ENCODE measurements at places on chromosomes 2 and 18.

DNA sequence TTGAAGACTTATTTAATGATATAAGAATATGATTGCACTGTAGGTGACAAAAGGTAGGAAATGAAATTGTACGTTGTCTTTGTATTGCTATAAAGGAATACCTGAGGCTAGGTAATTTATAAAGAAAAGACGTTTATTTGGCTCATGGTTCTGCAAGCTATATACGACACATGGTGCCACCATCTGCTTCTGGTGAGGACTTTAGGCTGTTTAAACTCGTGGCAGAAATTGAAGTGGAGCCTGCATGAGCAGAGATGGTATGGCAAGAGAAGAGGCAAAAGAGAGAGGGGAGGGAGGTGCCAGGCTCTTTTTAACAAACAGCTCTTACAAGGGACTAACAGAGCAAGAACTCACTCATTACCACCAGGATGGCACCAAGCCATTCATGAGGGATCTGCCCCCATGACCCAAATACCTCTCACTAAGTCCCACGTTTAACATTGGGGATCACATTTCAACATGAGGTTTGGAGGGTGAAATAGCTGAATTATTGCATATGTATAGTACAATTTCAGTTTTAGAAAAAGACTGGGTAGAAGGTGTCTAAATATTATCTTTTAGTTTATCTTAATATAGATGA is 86.8 kb downstream of the GULP1 start:
- DNase-seq, result no peak

GRCh38 chr2:65061910-65062339 is 5.7 kb downstream of the CEP68 start:
- no peak for DNase-seq

DNA sequence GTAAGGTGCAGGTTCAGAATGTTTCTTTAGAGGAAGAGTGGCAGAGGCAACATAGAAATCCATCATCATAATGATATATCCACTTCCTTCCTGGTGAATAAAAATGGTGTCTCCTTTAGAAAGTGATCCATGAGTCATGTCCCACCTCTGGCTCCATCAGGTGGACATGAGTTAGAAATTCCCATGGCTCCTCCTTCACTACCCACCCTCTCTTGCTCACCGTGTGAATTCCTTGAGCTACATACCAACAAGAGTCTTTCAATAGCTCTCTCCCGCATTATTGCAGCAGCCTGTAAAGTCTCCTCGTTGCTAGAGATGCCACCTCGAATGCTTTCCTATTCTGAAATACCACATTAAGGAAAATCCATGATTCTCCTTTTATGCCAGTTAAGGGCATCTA is 317.6 kb downstream of the LNPK start:
- no peak for DNase-seq

DNA sequence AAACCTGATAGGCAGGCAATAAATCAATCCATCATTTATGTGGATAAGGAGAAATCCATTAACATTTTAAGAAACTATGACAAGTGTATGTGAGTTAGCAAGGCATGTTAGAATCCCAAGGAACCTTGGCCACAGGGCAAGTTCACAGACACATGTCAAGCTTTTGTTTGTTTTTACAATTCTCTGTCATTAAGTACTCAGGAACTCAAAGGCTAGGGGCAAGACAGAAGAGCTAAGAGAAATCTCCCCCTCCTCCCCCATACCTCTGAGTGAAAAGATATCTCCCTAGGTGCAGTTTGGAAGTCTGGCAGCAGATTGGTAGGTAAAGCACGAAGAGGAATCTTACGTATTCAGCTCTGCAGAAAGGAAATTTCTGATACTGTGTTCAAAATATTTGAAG is 348.1 kb downstream of the IRS1 start:
- DNase-seq, result no peak

DNA sequence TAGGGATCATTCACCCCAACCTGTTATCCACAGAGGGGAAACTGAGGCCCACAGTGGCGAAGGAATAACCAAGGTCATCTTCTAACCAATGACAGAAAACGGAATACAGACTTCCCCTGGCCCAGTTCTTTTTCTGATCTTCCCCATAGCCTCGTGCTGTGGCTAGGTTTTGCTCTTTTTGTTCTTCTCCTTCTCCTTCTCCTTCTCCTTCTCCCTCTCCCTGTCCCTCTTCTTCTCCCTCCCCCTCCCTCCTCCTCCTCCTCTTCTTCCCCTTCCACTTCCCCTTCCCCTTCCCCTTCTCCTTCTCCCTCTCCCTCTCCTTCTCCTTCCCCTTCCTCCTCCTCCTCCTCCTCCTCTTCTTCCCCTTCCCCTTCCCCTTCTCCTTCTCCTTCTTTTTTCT is 12.9 kb upstream of the TWIST2 start:
- DNase-seq, result no peak

DNA sequence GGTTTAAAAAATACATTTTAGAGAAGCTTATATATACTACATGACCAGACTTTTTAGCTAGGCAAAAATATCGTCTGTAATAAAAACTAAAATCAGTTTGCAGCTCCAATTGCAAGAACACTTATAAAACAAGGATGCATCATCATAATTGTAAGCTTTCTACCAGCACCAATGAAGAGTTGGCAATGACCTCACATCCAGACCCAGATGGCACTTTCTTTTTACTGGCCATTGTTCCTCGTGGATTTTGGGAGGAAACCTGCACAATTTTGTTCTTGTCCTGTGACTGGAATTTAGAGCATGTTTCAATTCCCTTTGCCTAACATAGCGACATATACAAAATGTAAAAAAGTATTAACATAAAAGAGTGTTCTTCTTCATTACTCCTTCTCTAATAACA is 174.3 kb downstream of the ZNF521 start:
- DNase-seq, result no peak

DNA sequence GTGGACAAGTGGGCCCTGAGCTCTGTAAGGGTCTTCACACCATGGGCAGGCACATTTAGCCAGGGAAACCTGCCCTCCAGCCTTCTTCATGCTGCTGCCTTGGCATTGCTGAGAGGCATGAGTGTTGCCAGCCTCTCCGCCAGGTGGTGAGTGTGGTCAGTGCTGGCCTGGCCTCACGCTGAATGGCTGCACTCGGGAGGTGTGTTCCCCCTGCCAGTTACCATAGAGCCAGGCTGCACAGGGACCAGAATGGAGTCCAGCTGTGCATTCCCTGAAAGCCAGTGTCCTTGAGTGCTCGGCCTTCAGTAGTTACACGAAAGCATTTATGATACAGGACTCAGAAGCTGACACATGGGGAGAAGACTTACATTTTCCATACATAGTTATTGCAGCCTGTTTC is 139.7 kb downstream of the ATP9B start:
- DNase-seq, result peak; percentile 73

DNA sequence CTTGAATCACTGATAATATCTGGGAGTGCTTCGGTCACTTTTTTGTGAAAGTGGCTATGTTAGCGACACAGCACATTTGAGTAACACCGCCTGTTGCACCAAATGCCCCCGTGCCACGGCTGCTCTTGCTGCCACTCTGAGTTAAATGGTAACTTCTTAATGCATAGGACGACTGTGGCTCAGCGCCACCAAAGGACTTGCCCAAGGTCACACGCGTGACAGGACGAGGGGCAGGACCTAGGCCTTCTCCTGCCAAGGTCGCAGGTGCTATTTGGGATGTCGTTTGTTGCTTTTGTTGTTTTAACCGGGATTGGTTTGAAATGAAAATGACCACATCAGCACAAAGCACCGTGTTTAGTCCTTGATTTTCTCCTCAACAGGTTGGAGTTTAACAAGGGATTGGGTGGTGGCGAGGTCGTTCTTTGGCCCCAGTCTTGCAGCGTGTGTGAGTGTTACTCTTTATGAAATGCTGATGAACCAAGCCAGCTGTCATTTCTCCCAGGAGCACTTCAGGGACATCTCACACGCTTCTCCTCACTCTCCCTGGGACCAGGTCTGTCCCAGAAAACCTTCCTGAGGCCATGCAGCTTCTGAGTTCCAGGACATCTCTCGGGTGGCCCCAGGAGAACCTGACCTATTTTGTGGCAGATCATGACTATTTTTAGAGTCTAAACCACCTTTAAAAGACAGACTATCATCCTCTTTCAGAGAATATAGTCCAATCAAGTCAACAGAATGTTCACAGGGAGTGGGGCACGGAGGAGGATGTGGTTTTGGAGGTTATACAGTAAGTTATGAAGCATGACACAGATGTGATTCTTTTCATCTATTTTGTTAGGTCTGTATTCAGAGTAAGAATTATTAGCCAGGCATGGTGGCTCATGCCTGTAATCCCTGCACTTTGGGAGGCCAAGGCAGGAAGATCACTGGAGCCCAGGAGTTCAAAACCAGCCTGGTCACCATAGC is 49.9 kb downstream of the MTCL1 start:
- no peak for DNase-seq

DNA sequence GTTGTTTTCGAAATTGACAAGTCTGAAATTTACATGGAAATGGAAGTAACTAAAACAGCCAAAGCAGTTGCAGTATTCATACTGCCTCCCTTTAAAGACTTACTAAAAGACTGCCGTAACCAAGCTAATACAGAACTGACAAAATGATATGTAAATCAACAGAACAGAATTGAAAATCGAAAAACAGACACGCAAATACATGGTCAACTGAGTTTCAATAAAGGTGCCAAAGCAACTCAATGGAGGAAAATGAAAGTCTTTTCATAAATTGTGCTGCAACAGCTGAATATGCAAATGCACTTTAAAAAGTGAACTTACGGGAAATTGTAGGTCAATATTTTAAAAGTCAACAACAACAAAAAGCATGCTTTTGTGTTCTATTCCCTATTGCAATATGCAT is 34.2 kb downstream of the TMEM131 start:
- DNase-seq, result no peak

GRCh38 chr18:9353596-9353995 is 19.0 kb downstream of the TWSG1 start:
- no peak for DNase-seq

GRCh38 chr18:13273800-13274199 is 55.2 kb downstream of the LDLRAD4 start:
- no peak for DNase-seq

DNA sequence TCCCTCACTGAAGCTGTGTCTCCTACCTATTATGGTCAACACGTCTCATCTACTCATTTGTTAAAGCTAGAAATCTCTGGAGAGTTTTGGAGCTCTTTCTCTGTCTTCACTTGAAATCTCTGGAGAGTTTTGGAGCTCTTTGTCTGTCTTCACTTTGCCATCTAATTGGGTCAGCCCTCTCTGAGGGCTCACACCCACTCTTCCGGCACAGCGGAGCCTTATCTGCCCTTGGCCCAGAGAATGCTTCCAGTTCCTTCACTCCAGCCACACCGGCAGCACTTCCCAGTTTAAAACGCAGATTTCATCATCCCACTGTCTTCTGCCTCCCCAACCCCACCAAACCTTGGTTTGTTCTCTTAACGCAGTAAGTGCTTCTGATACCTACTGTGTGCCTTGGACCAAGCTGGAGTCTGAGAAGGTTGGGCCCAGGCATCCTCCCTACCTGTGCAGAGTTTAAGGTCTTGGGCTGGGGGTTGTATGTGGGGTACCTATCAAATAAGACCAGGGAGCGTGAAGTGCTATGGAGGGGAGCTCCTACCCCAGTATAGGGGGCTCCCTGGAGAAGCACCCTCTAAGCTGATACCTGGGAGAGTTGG is 5.0 kb downstream of the HPCAL1 start:
- DNase-seq, result no peak
